ENCODE measurements at places on chromosomes 1 and 21.
A peak's percentile ranks its signal among the peaks of the same experiment; 100 is the strongest.

DNA sequence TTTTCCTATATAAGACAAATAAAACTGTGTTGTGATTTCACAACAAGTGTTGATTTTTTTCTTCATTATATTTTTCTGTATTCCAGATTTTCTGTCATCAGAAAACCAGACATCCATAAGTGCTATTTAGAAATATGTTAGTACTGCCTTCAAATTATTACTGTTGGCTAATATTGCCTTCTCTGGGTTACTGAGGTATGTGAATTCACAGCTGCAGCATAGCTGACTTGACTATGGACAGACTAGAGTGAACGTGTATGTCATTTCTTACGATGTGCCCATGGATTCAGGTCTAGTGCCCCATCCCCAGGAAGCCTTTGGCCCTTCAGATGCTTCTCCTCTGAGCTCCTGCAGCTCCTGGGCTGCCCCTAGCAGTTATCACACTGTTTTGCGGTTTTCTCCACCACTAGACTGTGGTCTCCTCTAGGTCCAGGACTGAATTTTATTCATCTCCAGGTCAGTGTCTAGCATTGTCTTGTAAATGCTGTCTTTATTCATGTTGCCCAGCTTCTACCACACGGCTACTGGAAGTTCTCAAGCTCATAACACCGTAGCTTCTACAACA lies 118.5 kb downstream of the FGGY start:
- DNase-seq = no peak

- no peak for DNase-seq
Observed at GRCh38 chr1:30029677-30030076, 693.7 kb downstream of the MATN1 start.

DNA sequence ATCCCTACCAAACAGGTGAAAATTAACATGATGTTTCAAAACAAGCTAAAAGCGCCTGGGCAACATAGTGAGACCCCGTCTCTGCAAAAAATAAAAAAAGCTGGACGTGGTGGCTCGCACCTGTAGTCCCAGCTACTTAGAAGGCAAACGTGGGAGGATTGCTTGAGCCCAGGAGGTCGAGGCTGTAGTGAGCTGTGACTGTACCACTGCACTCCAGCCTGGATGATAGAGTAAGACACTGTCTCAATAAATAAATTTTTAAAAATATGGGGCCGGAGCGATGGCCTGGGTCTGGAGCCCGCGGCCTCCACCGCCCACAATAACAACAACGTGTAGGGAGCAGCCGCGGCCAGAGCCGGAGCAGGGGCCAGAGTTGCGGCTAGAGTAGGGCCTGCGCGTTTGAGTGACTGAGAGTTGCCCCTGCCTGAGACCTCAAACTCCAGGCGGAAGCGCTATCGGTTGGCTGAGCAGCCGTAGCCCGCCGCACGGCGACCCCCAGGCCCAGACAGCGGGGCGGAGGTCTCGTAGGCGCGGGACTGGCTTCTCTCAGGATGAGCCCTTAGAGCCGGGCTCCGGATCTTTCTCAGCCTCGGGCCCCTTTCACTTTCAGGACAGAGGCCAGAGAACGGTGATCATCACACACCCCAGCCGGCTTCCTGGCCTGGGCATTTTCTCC lies 41.4 kb downstream of the ZMYM1 start:
- DNase-seq = no peak

DNA sequence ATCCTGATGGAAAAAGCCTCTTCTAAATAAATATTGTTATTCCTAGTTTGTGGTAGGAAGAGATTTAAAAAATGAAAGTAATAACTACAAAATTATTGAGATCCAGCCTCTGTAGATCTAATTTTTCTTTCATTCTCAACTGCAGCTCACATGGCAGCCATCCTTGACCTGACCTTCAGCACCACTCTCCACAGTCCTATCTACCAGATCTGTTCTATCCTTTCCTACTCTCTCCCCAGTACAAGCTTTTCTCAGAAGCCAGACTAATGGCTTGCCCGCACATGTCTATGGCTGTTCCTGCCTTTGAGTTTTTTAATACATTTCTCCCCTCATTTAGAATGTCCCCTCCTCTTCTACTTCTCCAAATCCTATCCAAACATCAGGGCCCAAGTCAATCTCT lies 51.5 kb downstream of the MACO1 start:
- DNase-seq = no peak

- no peak for DNase-seq
Observed at GRCh38 chr1:228751360-228752098, 16.2 kb downstream of the RHOU start.

GRCh38 chr1:182707122-182707521 lies 22.7 kb upstream of the RGS8 start:
- peak; percentile 95 for DNase-seq

DNA sequence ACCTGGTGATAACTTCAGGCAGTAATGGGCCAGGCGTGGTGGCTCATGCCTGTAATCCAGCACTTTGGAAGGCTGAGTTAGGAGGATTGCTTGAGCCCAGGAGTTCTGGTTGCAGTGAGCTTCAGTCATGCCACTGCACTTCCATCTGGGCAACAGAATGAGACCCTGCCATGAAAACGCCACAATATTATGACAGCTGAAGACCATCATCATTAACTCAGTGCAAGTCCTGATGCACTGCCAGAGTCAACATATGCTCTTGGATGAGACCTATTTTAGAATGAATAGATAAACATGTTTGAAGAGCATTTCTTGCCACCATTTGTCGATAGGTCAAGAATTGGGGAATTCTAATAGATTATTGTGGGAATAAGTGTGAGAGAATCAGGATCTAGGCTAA lies 26.4 kb downstream of the HENMT1 start:
- no peak for DNase-seq

DNA sequence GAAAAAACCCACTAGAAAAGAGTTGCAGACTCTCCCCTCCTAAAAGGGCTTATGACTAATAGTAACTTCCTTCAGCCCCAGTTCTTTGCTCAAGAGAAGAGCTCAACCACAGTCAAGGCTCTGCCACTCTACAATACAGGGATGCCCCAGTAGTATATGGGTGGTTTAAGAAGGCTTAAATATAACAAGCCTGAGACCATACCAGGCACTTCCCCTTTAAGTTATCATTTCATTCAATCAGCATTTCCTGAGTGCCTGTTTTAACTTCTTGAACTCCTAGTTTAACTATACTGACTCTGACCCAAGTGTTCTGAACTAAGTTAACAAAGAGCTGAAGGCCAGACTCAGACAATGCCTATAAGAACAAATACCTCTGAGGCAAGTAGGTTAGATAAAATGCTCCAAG lies 19.8 kb downstream of the PRPF38A start:
- DNase-seq = no peak

GRCh38 chr1:23657659-23658275 lies 33.8 kb upstream of the RPL11 start:
- DNase-seq = no peak

DNA sequence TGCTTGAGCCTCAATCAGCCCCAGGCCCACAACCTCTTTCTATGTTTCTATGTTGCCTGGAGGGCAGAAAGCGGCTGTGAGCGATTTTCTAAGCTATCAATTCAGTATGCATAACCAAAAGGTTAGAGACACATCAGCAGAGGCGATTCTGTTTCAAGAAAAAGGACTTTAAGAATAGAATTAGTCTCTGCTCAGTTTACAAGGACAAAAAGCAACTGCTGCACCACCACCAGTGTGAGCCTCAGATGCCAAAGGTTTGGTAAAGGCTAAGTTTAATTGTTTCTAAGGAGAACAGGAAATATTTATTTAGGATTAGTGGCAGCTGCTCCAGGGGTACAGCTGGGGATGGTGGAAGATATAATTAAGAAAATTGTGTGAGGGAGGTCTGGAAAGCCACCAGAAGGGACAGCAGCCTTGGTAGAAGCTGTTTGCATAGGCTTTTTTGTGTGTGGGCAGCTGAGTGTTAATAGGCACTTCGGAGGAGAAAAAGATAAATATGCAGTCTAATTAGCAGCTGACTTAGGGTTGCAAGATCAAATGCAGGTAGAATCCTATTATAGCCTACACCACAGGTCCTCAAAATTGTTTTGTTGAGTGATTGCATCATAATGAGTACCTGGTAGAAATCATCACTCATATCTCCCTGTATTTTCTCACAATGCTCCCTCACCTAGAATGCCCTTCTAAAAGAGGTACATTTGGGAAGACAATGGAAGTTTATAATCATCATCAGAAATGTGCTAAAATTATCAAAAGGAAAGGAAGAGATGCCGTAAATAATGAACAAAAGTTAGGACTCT lies 35.8 kb downstream of the ZC3H11B start:
- no peak for DNase-seq

- no peak for DNase-seq
Observed at GRCh38 chr1:84330125-84330984, 28.8 kb downstream of the SAMD13 start.

- DNase-seq = no peak
Observed at GRCh38 chr1:168387781-168388760, 107.4 kb downstream of the TBX19 start.

- DNase-seq = no peak
Observed at GRCh38 chr21:33286076-33286475, 19.9 kb downstream of the IL10RB start.

- no peak for DNase-seq
Observed at GRCh38 chr21:15928686-15929425, 199.1 kb downstream of the USP25 start.

DNA sequence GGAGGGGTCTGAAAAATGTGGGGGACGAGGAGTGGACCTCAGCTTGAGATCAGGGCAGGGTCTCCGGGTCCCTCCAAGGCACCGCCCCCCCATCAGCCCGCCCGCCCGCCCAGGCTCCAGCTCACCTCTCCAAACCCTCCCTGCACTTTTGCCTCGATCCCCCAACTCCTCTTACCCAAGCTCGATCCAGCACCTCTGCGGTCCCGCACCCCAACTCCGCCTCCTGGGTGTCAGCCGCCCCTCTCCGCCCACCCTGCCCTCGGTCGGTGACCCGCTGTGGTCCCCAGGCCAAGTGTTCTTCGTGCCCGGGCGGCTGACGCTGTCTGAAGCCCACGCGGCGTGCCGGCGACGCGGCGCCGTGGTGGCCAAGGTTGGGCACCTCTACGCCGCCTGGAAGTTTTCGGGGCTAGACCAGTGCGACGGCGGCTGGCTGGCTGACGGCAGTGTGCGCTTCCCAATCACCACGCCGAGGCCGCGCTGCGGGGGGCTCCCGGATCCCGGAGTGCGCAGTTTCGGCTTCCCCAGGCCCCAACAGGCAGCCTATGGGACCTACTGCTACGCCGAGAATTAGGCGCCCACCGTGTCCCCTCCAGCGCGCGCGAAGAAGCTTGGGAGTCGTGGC lies 5.7 kb downstream of the HAPLN2 start:
- DNase-seq = no peak

DNA sequence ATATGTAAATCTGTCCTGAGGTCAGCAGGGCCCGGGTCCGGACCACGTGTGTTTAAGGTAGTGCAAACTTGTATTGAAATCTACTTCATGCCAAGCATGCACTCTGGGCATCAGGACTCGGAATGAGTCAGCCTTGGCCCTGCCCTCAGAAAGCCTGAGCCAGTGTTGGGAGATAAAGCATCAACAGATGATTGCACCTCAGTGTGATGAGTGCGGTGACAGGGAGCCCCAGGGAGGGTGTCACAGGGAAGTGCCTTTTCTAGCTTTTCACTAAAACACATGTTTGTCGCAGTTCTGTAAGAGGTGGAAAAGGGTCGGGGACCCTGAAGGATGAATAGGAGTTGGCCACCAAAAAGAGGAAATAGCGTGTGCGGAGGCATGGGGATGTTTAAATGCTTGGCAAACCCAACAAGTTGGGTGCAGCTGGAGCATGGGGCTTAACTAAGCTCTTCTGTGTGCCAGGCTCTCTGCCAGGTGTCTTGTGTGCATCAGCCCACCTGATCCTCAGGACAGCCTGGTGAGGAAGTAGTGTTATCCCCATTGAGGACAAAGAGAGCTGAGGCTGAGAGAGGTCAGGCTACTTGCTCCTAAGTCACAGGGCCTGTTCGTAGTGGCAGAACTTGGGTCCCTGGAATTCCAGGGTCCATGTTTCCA lies 48.2 kb upstream of the EPB41 start:
- DNase-seq = no peak

GRCh38 chr21:38505654-38506523 lies 7.6 kb upstream of the ERG start:
- peak; percentile 25 for DNase-seq

DNA sequence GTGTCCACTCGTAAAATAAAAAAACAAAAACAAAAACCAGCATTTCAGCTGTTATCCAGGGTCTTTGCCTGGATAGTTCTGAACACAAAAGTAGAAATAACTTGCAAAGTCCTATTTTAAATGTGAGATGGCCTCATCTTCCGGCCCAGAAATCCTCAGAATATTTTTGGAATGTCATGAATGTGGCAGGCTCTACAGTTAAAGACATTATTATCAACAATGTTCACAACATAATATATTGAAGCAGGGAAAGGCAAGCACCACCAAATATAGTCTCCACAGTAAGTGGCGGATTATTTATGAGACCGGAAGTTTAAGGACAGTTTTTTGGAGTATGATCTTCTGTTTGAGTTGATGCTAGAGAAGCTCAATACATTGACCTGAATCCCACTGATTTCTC lies 1.2 kb upstream of the C1orf198 start:
- DNase-seq = no peak

- no peak for DNase-seq
Observed at GRCh38 chr1:152392909-152393308, 21.2 kb downstream of the CRNN start.

DNA sequence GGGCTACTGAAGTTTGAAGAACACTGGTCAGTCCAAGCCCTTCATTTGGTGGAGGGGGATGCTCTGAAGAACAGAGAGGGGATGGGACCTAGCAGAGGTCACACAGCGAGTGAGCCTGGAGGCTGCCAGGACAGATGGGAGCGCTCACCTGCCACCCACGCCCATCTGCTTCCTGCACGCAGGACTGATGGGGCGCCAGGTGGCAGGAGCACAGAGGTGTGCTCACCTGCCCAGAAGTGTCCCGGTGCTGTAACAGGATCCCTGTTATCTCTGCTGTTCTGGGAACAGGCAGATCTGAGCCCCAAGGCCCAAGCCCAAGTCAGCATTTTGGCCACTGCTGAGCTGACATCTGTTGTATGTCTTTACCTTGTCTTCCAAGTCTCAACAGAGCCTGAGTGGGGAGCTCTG lies 40.5 kb downstream of the EPHB2 start:
- DNase-seq = no peak
